ENCODE measurements at places on chromosomes 12 and 14. TPM values are rescaled to one million over a fixed set of nuclear protein-coding genes. Genes with fewer than 3 reads are reported as not detected.

The DPF3 gene
- 19.9 TPM for total RNA-seq

The HPD gene
- total RNA-seq, result 0.22 TPM

The RNF212B gene
- total RNA-seq, result not detected

The NOVA1 gene
- total RNA-seq, result under 0.01 TPM

The TSPAN9 gene
- total RNA-seq, result 23.0 TPM

The KRT72 gene
- not detected for total RNA-seq

The TAS2R14 gene
- total RNA-seq, result 4.4 TPM

The NTN4 gene
- total RNA-seq, result 16.3 TPM

The GPR84 gene
- total RNA-seq, result not detected

The GARIN6 gene
- not detected for total RNA-seq

The OR11H6 gene
- not detected for total RNA-seq

The TMEM253 gene
- total RNA-seq, result not detected

The EFCAB11 gene
- 3.1 TPM for total RNA-seq

The ASIC1 gene
- total RNA-seq, result 0.72 TPM

The PPP1R13B gene
- 3.4 TPM for total RNA-seq

The GPR162 gene
- 1.1 TPM for total RNA-seq

The ESR2 gene
- not detected for total RNA-seq

The SOX5 gene
- 22.5 TPM for total RNA-seq

The IQSEC3 gene
- not detected for total RNA-seq

The ZFHX2 gene
- total RNA-seq, result 0.14 TPM

The KRT82 gene
- not detected for total RNA-seq

The TAS2R19 gene
- 4.9 TPM for total RNA-seq

The GNPNAT1 gene
- 46.8 TPM for total RNA-seq

The KCNJ8 gene
- not detected for total RNA-seq

The FLRT2 gene
- 33.6 TPM for total RNA-seq

The MORN3 gene
- 1.5 TPM for total RNA-seq

The PPP1R1A gene
- total RNA-seq, result not detected

The HSPB8 gene
- total RNA-seq, result 13.7 TPM

The KRT79 gene
- total RNA-seq, result 0.72 TPM

The SRRM4 gene
- total RNA-seq, result not detected

The GALNT9 gene
- total RNA-seq, result 0.22 TPM

The KRT73 gene
- not detected for total RNA-seq

The TDRD9 gene
- 0.86 TPM for total RNA-seq

The SSTR1 gene
- total RNA-seq, result 11.0 TPM

The FITM1 gene
- total RNA-seq, result not detected

The RILPL1 gene
- 14.4 TPM for total RNA-seq

The CMKLR1 gene
- total RNA-seq, result 7.4 TPM

The OVCH1 gene
- total RNA-seq, result not detected

The RNASE1 gene
- 0.43 TPM for total RNA-seq

The SERPINA1 gene
- total RNA-seq, result 0.22 TPM

The RNASE3 gene
- total RNA-seq, result not detected
